Mesothelial cell of epicardium (in vitro differentiated cells): ENCODE measurements at places on chromosomes 16 and 17. TPM values are rescaled to one million over a fixed set of nuclear protein-coding genes. Genes with fewer than 3 reads are reported as not detected.
A peak's percentile ranks its signal among the peaks of the same experiment; 100 is the strongest.

GRCh38 chr17:5485270-5486205 is at the start of gene DERL2:
Gene DERL2, minus strand, starts transcription at chr17:5486178. Its CDS starts 17 bp downstream, at chr17:5486161.
- no peak for DNase-seq
- peaks cover 51% of the 10 kb centered on the region for H3K4me1 ChIP-seq
- no peaks in the 10 kb centered on the region for H3K27me3 ChIP-seq

- DNase-seq: no peak
- H3K27ac ChIP-seq: peak overlapping the region; percentile 23
- no peak overlapping the region for H3K4me3 ChIP-seq
- no peaks in the 10 kb centered on the region for H3K27me3 ChIP-seq
Measured at GRCh38 chr17:20141198-20141972, 132.2 kb downstream of the SPECC1 start.

GRCh38 chr17:32610943-32611342 is 124.2 kb downstream of the CDK5R1 start:
- H3K4me3 ChIP-seq: no peak overlapping the region
- no peaks in the 10 kb centered on the region for H3K4me1 ChIP-seq
- no peak for DNase-seq
- no peak overlapping the region for H3K27ac ChIP-seq

DNA sequence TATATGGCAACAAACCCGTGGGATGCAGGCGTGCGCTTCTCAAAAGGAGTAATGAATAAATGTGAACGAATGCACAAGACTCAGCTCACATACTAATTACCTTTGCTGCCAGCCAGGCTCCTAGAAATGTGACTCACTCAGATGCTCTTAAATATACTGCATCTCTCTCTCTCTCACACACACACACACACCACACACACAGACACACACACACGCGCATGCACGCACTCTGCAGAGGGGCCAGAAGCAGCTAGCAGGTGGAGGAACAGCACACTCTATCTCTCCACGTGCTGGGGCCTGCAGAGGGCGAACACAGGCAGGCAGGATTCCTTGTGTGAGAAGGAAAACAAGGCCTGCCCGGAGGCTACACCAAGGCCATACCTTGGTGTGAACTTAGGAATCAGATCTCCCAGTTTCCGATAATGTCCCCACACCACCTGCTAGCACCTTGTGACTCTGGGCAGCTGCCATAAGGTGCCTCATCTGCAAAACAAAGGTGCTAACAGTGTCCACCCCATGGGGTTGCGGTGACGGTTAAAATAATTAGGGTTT is 5.3 kb downstream of the GPRC5B start:
- no peak overlapping the region for H3K4me3 ChIP-seq
- peaks cover 23% of the 10 kb centered on the region for H3K4me1 ChIP-seq
- peaks cover 3% of the 10 kb centered on the region for H3K36me3 ChIP-seq
- no peak for DNase-seq

- DNase-seq: no peak
- H3K27me3 ChIP-seq: no peaks in the 10 kb centered on the region
- no peak overlapping the region for H3K4me3 ChIP-seq
- H3K36me3 ChIP-seq: no peaks in the 10 kb centered on the region
- no peak overlapping the region for H3K27ac ChIP-seq
Measured at GRCh38 chr16:64217789-64218535, 903.9 kb downstream of the CDH11 start.

DNA sequence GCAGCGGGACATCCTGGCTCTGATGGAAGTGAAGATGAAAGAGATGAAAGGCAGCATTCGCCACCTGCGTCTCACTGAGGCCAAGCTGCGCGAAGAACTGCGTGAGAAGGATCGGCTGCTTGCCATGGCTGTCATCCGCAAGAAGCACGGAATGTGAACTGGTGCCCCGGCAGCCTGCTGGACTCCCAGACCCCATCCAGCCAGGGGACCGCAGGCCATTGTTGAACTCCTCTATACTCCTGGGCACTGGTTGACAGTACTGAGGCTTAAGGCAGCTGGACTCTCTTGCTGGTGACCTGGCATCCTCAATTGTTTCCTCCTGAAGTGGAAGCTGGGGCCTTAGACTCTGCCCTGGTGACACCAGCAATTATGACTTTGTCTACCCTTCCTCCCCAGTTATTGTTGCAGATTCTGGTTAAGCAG is 1.2 kb downstream of the THAP11 start:
- peak overlapping the region; percentile 95 for H3K27ac ChIP-seq
- peak overlapping the region; percentile 96 for H3K4me3 ChIP-seq
- peaks cover 47% of the 10 kb centered on the region for H3K4me1 ChIP-seq
- no peaks in the 10 kb centered on the region for H3K27me3 ChIP-seq

- H3K4me3 ChIP-seq: no peak overlapping the region
- no peaks in the 10 kb centered on the region for H3K4me1 ChIP-seq
- DNase-seq: no peak
- H3K27me3 ChIP-seq: no peaks in the 10 kb centered on the region
Measured at GRCh38 chr16:77219437-77219836, 20.2 kb downstream of the SYCE1L start.

Gene ACE
- 2.4 to 2.9 TPM (median 2.6 TPM) in 3 replicates for total RNA-seq

Gene HBA1
- total RNA-seq: not detected in 3 replicates

Gene NOTUM
- total RNA-seq: 5.9 to 8.2 TPM (median 6.5 TPM) in 3 replicates
